ENCODE measurements at places on chromosomes 12 and 14.

DNA sequence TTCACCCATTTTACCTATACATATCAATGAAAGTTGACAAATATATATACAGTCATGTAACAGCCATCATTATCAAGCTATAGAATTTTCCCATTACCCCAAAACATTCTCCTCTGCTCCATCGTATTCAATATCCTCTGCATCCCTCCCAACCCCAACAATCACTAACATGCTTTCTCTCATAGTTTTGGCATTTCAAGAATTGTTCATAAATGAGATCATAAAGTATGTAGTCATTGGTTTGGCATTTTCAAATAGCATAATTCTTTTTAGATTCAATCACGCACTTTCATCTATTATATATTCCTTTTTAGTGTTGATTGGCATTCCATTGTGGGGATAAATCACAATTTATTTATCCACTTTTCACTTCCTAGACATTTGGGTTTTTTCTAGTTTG, 866.0 kb upstream of the TMEM132C start:
- no peak for DNase-seq

- DNase-seq, result no peak
Measured at GRCh38 chr12:69689638-69690037, 9.5 kb downstream of the BEST3 start.

GRCh38 chr12:59839514-59839913, 243.7 kb downstream of the SLC16A7 start:
- DNase-seq, result no peak

- no peak for DNase-seq
Measured at GRCh38 chr12:103623716-103624115, 36.6 kb downstream of the STAB2 start.

GRCh38 chr12:105090361-105090760, 6.1 kb upstream of the ALDH1L2 start:
- DNase-seq, result no peak

DNA sequence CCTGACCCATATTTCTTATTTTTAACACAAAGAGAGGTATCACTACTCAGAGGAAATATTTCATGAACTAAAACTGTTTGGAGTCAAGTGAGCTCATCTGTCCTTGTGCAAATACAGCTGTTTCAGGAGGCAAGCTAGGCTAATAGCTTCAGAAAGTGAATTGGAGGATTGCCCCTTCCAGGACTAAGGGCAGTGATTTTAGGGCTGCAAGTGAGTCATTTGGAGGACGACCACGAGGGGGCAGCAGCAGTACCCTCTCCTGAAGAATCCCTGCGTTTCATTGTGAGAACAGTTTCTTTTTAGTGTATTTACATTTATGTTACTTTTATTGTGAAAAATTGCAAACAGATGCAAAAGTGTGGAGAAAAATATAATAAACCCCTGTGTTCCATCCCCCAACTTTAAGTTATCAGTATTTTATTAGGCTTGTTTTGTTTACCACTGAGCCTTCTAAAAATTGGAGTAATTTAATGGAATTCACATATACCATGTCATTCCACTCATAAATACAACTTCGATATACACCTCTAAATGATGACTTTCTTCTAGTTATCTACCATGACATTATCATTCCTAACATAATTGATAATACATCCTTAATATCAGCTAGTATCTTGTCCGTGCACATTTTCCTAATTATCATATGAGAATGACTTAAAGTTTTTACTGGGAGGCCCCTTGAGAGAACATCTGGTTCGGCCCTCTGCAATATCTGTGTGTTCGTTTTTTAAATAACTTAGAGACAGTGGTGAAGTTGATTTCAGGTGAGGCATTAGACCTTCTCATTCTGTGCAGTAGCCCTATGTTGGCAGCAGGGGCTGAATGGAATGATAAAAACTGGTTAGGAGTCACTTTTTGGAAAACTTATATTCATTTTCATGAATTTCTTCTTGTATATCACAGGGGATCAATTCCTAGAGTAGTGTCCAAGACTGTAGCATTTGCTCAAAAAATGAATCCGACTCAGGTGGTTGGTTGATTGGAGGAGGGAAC, 13.7 kb downstream of the FOXJ2 start:
- no peak for DNase-seq

GRCh38 chr12:64669270-64669842, 59.1 kb downstream of the RASSF3 start:
- no peak for DNase-seq
